CD4-positive, alpha-beta T cell treated with Interleukin-6 for 4 hours (primary cell): ENCODE measurements at places on chromosomes 1 and 21.

- no peak for DNase-seq
These were observed 3.9 kb upstream of the VPS72 start for GRCh38 chr1:151193856-151194255.

- no peak for DNase-seq
These were observed 209.0 kb downstream of the RHOU start for GRCh38 chr1:228944296-228944695.

- no peak for DNase-seq
These were observed 124.6 kb upstream of the IVNS1ABP start for GRCh38 chr1:185441605-185442004.

GRCh38 chr1:9718006-9718680, 66.6 kb downstream of the PIK3CD start:
- no peak for DNase-seq

GRCh38 chr1:214372092-214372491, 91.1 kb downstream of the SMYD2 start:
- DNase-seq: no peak
